Cardiac muscle cell (in vitro differentiated cells and primary cell): ENCODE measurements at places on chromosomes 2 and 18. TPM values are rescaled to one million over a fixed set of nuclear protein-coding genes. Genes with fewer than 3 reads are reported as not detected.
A peak's percentile ranks its signal among the peaks of the same experiment; 100 is the strongest.

DNA sequence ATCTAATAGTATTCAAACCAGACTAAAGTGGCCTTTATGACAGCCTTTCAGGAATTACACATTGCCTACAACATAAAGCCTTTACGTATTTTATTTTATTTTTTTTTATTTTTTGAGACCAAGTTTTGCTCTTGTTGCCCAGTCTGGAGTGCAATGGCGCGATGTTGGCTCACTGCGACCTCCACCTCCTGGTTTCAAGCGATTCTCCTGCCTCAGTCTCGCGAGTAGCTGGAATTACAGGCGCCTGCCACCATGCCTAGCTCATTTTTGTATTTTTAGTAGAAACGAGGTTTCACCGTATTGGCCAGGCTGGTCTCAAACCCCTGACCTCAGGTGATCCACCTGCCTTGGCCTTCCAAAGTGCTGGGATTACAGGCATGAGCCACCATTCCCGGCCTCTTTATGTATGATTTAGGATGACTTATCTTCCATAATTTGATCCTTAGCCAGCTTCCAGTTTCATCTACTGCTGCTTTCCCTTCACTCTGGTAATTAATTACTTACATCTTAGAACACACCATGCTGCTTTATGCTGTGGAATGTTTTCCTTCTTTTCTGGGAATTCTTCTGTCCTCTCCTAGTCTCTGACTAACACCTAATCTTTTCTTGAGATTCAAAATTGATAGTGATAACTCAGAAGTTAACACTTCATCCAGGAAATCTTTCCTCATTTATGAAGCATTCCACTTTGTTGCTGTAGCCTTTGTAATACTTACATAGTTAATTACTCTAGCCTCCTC, 2.6 kb downstream of the USP14 start:
- H3K36me3 ChIP-seq: peaks cover 24% of the 10 kb centered on the region
- H3K27me3 ChIP-seq: no peaks in the 10 kb centered on the region
- H3K4me3 ChIP-seq: no peak overlapping the region
- H3K4me1 ChIP-seq: peaks cover 9% of the 10 kb centered on the region
- DNase-seq: peak; percentile 2
- no peak overlapping the region for H3K27ac ChIP-seq

DNA sequence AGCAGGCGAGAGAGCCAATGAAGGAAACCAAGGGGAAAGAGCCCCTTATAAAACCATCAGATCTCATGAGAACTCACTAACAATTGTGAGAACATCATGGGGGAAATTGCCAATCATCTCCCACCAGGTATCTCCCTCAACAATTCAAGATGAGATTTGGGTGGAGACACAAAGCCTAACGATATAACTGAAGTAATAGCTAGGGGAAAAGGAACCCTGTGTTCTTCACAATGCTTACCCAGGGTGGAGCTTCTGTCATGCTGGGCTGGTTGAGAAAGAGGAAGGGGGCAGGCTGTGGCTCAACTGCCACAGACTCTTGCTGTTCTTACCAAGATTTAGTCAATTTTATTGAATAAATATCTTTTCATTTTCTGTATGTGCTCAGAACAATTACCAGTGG, 392.1 kb upstream of the HS6ST1 start:
- H3K27me3 ChIP-seq: no peaks in the 10 kb centered on the region
- H3K36me3 ChIP-seq: no peaks in the 10 kb centered on the region
- H3K4me1 ChIP-seq: no peaks in the 10 kb centered on the region
- no peak overlapping the region for H3K4me3 ChIP-seq

DNA sequence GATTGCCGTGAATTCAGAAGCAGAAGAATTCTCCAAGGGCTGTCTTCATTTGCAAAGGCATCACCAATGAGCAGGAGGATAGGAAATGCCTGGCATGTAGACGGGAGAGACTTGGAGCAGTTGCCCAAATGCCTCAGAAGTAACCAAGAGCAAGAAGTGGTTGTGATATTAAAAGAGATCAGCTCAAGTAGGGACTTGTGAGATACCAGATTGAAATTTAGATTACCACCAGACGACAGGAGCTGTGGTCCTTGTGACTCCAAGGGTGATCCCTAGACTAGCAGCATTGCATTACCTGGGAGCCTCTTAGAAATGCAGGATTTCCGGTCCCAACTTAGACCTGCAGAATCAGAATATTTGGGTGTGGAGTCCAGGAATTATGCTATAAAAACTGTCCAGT, 228.6 kb upstream of the EPAS1 start:
- H3K36me3 ChIP-seq: no peaks in the 10 kb centered on the region
- H3K27ac ChIP-seq: no peak overlapping the region
- H3K27me3 ChIP-seq: no peaks in the 10 kb centered on the region

The CHRND gene
- 0.09 TPM in 1 of 2 replicates, not detected in the other for total RNA-seq
